CD14-positive monocyte (primary cell): ENCODE measurements at places on chromosomes 1 and 21.
A peak's percentile ranks its signal among the peaks of the same experiment; 100 is the strongest.

- no peak overlapping the region for H3K4me3 ChIP-seq
- no peaks in the 10 kb centered on the region for H3K36me3 ChIP-seq
- H3K4me1 ChIP-seq: peaks cover 20% of the 10 kb centered on the region
These were observed 99.4 kb upstream of the S1PR1 start for GRCh38 chr1:101137144-101138126.

DNA sequence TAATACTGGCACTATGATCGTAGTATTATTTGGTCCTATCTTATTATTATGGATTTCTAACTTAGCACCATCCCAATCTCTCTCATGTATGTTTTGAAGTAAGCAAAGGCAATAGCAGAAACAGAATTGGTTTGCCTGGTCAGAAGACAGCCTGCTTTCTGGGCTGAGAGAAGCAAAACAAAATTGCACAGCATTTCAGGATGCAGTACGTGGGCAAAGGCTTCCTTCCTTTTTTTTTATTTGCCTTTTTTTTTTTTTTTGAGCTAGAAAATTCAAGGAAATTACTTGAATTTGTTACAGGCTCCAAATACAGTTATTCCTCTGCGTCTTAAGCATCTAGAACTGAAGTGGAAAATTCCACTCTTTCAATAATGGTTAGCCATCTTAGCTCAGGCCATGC lies 8.8 kb downstream of the CDA start:
- H3K27me3 ChIP-seq: no peaks in the 10 kb centered on the region
- peak overlapping the region; percentile 87 for H3K27ac ChIP-seq
- peak; percentile 54 for DNase-seq
- H3K4me1 ChIP-seq: peaks cover 84% of the 10 kb centered on the region

DNA sequence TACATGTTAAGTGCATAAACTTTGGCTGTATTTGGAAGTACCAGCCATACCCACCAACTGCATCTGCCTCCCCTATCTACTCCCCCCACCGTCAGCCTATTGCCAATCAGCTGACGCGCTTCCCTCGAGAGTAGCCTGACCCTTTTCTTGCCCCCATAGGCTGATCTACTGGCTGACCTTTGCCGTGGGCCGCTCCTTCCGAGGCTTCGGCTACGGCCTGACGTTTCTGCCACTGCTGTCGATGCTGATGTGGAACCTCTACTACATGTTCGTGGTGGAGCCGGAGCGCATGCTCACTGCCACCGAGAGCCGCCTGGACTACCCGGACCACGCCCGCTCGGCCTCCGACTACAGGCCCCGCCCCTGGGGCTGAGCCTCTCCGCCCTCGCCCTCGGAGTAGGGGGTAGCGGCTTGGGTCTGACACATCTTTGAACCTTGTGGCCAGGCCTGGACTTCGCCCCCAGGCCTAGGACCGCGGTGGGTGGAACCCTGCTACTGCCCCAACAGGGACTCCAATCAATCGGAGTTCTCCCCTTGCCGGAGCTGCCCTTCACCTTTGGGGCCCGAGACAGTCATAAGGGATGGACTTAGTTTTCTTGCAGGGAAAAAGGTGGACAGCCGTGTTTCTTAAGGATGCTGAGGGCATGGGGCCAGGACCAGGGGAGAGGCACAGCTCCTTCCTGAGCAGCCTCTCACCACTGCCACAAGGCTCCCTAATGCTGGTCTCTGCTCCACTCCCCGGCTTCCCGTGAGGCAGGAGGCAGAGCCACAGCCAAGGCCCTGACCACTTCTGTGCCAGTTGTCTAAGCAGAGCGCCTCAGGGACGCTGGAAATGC lies 4.0 kb downstream of the GLMP start:
- peaks cover 36% of the 10 kb centered on the region for H3K36me3 ChIP-seq
- peak; percentile 65 for DNase-seq
- H3K4me3 ChIP-seq: peak overlapping the region; percentile 68
- peak overlapping the region; percentile 57 for H3K27ac ChIP-seq
- no peaks in the 10 kb centered on the region for H3K27me3 ChIP-seq

GRCh38 chr1:180976732-180977357 lies 45.8 kb downstream of the STX6 start:
- H3K36me3 ChIP-seq: peaks cover 68% of the 10 kb centered on the region
- no peaks in the 10 kb centered on the region for H3K27me3 ChIP-seq
- no peak for DNase-seq
- no peak overlapping the region for H3K27ac ChIP-seq
- H3K4me1 ChIP-seq: peaks cover 15% of the 10 kb centered on the region
- no peak overlapping the region for H3K4me3 ChIP-seq

GRCh38 chr1:33237579-33237978 lies 18.7 kb upstream of the ZNF362 start:
- no peak for DNase-seq
- H3K36me3 ChIP-seq: no peaks in the 10 kb centered on the region
- no peaks in the 10 kb centered on the region for H3K27me3 ChIP-seq

- no peak overlapping the region for H3K27ac ChIP-seq
- H3K4me1 ChIP-seq: peaks cover 7% of the 10 kb centered on the region
- no peaks in the 10 kb centered on the region for H3K36me3 ChIP-seq
- DNase-seq: no peak
- no peak overlapping the region for H3K4me3 ChIP-seq
- no peaks in the 10 kb centered on the region for H3K27me3 ChIP-seq
These were observed 4.8 kb upstream of the COA6 start for GRCh38 chr1:234368320-234369032.

DNA sequence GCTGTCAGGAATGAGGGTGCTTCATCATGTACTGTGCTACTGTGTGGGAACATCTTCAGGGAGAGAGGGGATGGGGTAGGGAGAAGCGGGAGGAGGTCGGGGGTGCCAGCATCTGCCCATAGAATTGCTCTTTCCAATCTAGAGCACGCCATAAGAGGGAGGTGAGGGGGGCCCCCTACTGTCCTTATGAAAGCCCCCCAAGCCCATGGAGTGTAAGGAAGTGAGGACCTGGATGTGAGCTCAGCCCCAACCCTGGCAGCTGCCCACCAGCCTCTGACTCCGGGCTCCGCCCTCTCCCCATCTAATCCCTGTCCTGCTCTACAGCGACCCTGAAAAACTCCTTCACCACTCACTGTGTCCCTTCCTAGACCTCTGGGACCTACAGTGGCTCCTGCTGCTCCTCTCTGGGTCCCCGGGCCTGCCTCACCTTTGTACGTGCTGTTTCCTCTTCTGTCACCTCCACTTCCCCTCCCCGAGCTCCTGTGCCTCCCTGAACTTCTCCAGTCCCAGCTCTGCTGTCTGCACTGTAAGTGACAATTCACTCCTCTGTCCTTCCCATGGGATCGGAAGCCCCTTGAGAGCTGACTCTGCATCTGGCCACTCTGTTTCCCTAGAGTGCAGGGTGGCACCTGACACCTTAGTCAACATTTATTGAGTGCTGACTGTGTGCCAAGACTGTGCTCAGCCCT lies 269.4 kb downstream of the PTPRU start:
- no peaks in the 10 kb centered on the region for H3K36me3 ChIP-seq
- no peaks in the 10 kb centered on the region for H3K4me1 ChIP-seq
- H3K4me3 ChIP-seq: no peak overlapping the region
- no peak for DNase-seq

- DNase-seq: no peak
- H3K27ac ChIP-seq: no peak overlapping the region
- H3K4me3 ChIP-seq: no peak overlapping the region
These were observed 151.1 kb downstream of the LYPLAL1 start for GRCh38 chr1:219324629-219325367.

DNA sequence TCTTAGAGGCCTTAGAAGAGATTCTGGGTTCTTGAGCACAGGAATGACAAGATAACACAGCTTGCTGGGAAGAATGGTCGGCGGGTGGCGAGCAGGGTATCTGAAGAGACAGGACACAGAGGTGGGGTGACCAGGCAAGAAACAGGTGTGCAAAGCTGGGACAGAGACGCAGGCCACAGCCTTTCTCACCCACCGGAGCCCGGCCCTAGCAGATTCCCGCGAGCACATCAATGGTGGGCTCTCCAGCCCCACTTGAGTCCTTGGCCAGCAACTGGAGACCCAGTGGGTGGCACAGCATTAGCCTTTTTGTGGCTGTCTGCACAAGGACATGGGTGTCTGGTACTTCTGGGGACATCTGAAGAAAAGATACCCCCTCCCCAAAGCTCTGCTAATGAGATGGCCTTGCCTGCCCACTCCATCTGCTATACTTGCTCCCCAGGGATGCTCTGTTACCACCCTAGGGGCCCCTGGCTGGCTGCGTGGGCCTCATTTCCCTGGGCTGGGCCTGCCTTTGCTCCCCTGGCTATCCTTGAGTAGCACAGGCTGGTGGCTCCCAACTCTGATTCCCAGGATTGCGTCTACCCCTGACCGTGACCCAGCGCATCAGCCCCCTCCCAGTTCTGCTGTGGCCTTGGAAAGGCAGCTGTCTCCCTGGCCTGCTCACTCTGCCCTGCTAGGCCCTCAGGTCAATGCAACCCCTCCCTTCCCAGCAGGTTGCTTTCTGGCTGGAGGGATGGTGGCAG lies 127.2 kb upstream of the ADAR start:
- H3K27me3 ChIP-seq: no peaks in the 10 kb centered on the region
- H3K36me3 ChIP-seq: no peaks in the 10 kb centered on the region
- H3K4me3 ChIP-seq: no peak overlapping the region
- DNase-seq: no peak

DNA sequence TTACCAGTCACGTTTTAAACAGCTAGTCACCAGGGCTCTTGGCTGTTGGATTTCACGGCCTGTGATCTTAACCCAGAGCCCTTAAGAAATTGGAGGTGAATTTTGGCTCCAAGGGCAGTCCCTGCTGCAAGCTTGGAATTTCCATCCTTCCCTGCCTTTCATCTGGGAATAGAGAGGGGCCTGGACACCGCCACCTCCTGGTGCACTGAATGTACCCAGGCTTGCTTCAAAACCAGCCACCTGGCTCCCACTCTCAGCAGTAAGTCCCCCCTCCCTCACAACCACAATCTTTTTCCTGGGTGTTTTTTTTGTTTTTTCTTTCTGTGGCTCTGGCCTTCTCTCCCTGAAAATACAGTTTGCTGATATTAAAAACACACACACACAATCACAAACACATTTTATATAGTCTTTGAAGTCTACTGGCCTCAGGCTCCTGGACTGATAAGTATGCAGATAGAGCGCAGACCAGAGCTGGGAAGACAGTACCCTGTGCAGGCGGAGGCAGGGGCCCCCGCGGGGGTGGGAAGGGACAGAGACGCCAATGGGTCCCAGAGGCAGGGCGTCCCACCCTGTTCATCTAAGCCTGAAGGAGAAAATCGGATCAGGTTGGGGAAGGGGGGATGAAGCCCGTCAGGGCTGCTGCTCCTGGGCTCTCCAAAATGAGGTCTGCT lies 65.8 kb upstream of the IGSF21 start:
- H3K27me3 ChIP-seq: no peaks in the 10 kb centered on the region
- no peak overlapping the region for H3K27ac ChIP-seq
- no peak overlapping the region for H3K4me3 ChIP-seq
- no peaks in the 10 kb centered on the region for H3K36me3 ChIP-seq

DNA sequence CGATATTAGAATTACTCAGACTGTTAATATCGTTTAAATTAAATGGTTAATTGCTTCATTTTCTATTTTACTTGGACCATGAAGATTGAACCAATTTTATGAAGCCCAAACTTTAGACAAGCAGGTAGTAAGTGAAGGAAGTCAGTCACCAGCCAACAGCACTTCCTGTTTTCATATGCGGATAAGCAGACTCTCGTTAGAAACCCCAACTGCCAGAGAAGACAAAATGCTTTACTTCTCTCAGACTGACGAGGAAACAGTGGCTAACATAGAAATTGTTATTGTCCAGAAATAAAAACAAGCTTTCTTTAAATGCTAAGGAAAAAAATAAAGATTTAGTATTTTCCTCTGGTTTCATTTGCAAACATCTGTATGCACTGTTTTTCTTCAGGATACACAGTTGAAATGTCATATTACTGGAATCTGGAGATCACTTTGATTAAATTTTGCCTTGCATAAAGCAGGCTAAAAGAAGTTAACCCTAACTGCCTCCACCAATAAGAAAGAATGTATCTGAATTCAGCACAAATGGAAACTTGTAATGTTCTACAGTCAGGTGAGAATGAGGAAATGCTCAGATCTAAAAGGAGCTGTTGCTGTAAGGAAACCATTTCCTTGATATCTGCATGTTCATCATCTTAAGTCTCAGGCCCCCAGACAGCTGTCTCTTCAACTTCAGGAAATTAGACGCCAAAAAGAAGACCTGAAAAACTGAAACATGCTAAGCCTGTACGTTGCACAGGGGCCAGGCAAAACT lies 129.8 kb upstream of the SAMSN1 start:
- H3K4me3 ChIP-seq: peak overlapping the region; percentile 55
- H3K27me3 ChIP-seq: no peaks in the 10 kb centered on the region
- H3K4me1 ChIP-seq: peaks cover 32% of the 10 kb centered on the region
- peak; percentile 35 for DNase-seq
- no peaks in the 10 kb centered on the region for H3K36me3 ChIP-seq
- H3K27ac ChIP-seq: no peak overlapping the region

DNA sequence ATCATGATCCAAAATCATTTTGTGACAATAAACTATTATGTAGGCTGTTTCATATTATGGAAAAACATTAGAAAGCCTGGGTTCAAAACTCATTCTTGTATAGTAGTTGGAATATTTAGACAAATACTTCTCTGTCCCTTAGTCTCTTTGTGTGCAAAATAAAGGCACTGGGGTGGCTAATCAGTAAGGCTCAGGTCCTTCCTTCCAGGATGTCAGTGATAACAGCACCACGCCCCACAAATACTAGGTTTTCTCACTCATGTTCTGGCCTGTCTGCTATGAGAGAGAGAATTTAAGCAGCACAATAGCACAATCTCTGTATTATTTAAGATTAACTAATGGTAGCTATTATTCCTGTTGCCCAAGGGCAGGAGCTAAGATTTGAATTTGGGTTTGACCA lies 458.3 kb upstream of the BEND5 start:
- no peak overlapping the region for H3K27ac ChIP-seq
- no peaks in the 10 kb centered on the region for H3K27me3 ChIP-seq
- H3K4me3 ChIP-seq: no peak overlapping the region
- no peaks in the 10 kb centered on the region for H3K4me1 ChIP-seq
